ENCODE measurements at places on chromosomes 16 and 17.

GRCh38 chr17:14303343-14304221, 2.7 kb downstream of the HS3ST3B1 start:
- DNase-seq: no peak

DNA sequence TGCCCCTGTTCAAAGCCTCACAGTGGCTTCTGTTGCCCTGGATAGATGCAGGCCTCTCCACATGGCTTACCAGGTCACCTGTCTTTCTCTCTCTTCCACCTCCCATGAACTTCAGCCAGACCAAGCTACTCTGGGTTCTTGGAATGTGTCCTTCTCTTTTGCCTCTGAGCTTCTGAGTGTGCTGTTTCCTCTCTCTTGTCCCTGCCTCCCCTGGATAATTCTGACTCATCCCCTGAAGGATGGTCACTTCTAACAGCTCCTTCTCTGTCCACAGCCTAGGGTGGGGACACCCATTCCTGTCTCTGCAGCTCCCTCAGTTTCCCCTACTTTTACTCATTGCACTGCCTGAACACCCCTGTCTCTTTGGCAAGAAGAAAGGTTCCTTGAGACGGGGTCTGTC, 2.9 kb downstream of the GUCY2D start:
- DNase-seq: no peak

DNA sequence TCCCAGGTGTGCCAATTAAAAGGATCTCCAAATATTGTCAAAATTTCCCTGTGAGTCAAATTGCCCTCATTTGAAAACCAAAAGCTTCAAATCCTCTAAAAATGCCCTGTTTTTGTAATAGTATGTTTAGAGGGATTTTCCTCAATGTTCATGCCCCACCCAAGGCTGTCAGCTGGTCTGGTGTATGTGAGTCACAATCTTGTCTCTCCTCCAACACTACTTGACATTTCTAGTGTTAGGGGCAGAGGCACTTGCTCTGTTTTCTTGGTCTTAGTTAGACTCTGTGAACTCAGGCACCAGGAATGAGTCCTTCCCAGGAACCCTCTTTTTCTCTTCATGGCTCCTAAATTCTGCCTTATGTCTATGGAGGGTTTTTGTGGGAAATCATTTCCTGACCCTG, 634.8 kb downstream of the KCNJ2 start:
- DNase-seq: no peak

DNA sequence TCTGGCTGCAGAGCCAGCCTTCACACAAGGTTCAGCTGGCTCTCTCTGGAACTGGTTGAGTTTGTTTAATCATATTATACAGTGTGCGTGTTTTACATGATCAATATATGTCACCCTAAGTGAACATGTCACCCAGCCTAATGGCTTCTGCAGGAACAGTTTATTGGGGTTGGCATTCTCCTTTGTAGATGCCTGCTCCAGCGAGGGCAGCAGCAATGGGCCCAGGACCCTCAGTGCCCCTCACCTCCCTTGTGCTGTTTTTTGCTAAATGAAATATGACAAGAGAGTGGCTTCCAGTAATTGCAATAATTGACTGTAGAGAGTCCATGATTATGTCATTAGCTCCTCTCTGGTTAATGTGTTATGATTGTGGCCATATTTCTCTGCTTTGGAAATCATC, 387.2 kb downstream of the TMEM114 start:
- no peak for DNase-seq

GRCh38 chr17:20944014-20944865, 98.6 kb downstream of the USP22 start:
- DNase-seq: no peak

GRCh38 chr17:17934806-17935205, 37.4 kb downstream of the TOM1L2 start:
- no peak for DNase-seq

DNA sequence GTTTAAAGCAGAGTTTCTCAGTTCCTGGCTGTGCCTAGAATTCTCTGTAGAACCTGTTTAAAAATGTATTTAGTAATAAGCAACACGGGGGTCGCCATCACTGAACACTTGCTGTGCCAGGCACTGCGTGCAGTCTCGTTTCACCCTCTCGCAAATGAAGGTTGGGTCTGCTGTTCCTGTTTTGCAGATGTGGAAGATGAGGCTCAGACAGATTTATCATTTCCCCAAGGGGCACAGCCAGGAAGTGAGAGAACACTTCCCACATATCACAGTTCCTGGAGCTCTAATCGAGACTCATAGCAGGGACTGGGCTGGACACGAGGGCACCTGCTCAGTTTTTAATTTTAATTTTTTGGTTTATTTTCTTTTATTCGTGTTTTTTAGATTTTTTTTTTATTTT, 122.7 kb downstream of the ABCC6 start:
- DNase-seq: no peak

GRCh38 chr16:50756473-50756872, 14.6 kb downstream of the CYLD start:
- no peak for DNase-seq

- DNase-seq: no peak
These were observed 36.1 kb upstream of the MRC2 start for GRCh38 chr17:62591333-62591732.

DNA sequence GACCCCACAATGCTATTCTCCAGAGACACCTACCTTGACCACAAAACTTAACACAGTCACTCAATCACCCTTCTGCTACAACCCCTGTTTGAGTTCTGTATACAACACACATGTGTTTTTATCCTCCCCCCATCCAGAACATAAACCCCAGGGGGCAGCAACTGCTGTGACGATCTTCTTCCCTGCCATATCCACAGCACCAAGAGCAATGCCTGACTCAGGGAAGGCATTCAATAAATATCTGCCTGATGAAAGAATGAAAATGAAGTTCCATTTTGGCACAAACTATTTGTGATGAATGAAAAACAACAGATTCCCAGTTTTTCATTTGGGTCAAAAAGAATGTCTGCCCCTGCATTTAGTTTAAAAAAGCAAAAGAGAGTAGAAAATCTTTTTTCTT, 27.0 kb downstream of the ASIC2 start:
- no peak for DNase-seq

DNA sequence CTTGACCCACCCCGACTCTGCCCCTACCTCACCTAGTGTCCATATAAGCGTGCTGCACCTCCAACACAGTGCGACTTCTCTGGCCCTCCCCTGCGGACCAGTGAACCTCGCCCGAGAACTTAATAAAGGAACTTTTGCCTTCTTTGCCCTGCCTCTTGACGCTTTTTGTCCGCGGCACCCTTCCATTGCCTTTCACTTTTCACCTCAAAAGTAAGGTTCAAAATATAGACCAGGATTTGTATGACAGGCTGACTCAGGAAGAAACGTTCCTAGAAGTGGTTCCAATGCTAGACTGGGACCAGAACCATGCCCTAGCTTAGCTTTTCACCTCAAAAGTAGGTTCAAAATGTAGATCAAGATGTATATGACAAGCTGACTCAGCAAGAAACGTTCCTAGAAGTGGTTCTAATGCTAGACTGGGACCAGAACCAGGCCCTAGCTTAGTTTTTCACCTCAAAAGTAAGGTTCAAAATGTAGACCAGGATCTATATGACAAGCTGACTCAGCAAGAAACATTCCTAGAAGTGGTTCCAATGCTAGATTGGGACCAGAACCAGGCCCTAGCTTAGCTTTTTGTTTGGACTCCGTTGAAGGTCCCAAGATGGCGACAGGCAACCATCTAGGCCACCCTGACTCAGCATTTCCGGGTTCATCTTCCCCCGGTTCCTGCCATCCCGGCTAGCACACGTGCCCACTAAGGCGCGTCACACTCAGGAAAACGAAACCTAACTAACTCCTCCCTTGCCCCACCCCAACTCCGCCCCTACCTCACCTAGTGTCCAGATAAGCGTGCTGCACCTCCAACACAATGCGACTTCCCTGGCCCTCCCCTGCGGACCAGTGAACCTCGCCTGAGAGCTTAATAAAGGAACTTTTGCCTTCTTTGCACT, 51.0 kb upstream of the TMEM97 start:
- no peak for DNase-seq

- no peak for DNase-seq
These were observed 104.6 kb downstream of the PRKCA start for GRCh38 chr17:66406701-66407644.

GRCh38 chr17:63249256-63250004, 196.7 kb downstream of the CYB561 start:
- no peak for DNase-seq

DNA sequence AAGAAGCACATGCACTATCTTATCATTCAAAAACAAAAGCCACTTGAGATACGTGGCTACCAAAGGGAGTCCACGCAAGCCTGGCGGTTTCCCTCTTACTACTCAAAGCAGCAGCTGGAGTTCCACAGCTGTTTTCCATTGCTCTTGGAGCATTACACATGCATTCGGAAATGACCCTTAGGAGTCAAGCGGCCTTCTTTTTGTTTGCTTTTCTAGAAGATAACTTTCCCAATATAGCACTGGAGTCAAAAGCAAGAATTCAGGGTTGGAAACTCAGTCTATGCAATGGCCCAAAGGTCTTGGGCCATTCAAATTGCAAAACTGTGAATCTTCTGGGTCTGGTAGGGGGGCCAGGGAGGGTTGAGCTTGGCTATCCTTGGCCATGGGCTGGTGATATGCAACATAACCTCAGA, 97.8 kb upstream of the MAF start:
- DNase-seq: no peak

- DNase-seq: no peak
These were observed 113.0 kb upstream of the CIBAR2 start for GRCh38 chr16:85225257-85225656.

- DNase-seq: no peak
These were observed 265.0 kb downstream of the RBFOX1 start for GRCh38 chr16:7597677-7598076.

GRCh38 chr17:4209611-4210010, 54.2 kb downstream of the ANKFY1 start:
- no peak for DNase-seq
